ENCODE measurements at places on chromosomes 3 and 15. TPM values are rescaled to one million over a fixed set of nuclear protein-coding genes. Genes with fewer than 3 reads are reported as not detected.

The TKT gene
- total RNA-seq: 480 TPM

The MCF2L2 gene
- 1.7 TPM for total RNA-seq

GRCh38 chr3:59885101-59885500 lies 835.3 kb upstream of the CFAP20DC start:
- no peak for DNase-seq
- no peak overlapping the region for H3K4me3 ChIP-seq
- no peaks in the 10 kb centered on the region for H3K4me1 ChIP-seq
- H3K36me3 ChIP-seq: no peaks in the 10 kb centered on the region

DNA sequence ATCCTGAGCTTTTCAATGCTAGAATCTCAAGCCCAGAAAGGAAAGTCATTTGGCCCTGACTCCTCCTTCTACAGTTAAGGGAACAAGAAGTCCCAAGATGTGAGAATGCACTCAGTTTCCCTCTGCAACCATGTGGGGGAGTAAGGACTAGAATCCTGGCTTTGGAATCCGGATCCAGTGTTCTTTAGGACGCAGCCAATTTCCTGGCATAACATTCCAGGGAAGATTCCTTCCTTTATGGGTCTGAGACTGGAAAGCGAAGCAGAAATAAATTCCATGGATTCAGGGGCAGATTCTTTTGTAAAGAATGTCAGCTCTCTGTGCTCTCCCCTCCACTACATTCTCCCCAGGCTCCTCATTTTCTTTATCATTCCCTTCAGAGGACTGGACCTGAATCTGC lies 151.8 kb upstream of the SOX14 start:
- H3K27me3 ChIP-seq: no peaks in the 10 kb centered on the region
- no peaks in the 10 kb centered on the region for H3K4me1 ChIP-seq
- no peaks in the 10 kb centered on the region for H3K36me3 ChIP-seq
- H3K4me3 ChIP-seq: no peak overlapping the region

- DNase-seq: no peak
- H3K27me3 ChIP-seq: peaks cover 23% of the 10 kb centered on the region
- H3K36me3 ChIP-seq: no peaks in the 10 kb centered on the region
Measured at GRCh38 chr3:5063724-5064123, 58.4 kb upstream of the ARL8B start.

DNA sequence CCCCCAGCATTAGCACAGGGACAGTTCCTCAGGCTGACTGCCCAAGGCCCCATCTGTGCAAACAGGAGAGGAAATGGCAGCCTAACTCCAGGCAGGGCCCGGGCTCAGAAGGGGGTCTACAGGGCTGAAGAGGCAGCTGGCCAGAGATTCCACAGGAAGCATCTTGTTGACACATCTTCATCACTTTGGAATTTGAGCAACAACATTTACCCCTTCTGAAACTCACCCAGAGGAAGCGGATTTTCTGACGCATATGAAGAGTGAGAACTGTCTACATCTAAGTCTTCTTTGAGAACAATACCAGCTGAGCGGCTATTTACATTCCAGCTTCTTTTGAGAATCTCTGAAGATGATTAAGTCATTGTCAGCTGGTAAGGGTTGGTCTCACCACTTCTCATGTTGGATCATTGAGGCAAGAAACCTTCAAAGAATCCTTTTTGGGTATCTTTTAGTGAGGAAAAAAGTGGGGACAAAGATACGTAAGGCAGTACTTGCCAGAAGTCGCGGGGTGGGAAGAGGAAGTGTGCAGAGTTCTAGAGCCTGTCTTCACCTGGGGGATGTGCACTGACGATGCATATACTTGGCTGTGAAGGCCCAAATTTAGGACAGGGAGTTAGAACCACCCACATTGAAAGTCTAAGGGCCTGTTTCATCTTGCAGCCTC lies 25.4 kb upstream of the SRP14 start:
- no peaks in the 10 kb centered on the region for H3K36me3 ChIP-seq
- H3K27me3 ChIP-seq: no peaks in the 10 kb centered on the region
- H3K4me3 ChIP-seq: no peak overlapping the region
- H3K27ac ChIP-seq: peak overlapping the region; percentile 74
- DNase-seq: no peak
- H3K4me1 ChIP-seq: peaks cover 25% of the 10 kb centered on the region

DNA sequence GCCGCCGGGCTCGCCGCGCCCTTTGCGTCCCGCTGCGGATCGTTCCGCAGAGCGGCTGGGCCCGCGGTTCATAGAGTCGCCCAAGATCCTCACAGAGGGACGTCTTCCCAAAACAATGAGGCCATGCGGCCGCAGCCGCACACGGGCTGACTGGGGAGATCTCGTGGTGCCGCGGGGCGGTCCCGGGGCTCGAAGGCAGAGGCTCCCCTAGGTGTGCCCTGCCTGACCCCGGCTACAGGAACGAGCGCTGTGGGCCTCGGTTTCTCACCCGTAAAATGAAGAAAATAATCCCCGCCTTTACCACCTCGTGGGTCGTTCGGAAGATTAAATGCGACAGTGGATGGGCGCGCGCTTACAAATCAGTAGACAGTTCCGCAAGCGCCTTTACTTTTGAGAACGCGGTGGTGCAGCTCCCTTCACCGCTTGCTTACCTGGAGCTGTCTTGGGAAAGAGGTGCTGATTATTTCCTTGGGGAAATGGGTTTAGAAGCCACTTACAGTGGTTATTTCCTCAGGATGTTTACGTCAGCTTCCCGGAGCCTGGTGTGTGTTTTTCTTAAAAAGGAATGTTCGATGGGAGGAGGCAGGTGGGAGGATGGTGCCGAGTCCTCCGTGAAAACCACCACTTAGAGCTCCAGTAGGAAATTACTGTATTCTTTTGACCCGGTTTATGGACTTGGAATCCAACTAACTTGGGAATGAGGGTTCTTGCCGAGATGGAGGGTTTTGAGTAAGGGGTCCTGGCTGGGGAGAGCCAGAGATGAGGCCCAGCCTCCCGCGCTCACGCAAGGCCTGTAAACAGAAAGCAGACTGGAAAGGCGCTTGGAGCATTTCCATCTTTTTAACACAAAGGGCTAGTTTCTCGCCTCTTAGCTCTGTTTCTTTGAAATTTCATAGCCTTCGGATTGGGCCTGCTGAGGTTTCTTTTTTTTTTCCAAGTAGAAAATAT lies 1.9 kb upstream of the MEX3B start:
- H3K4me3 ChIP-seq: peak overlapping the region; percentile 77
- no peaks in the 10 kb centered on the region for H3K27me3 ChIP-seq

GRCh38 chr3:175869404-175869803 lies 1010.3 kb downstream of the NAALADL2 start:
- H3K36me3 ChIP-seq: peaks cover 2% of the 10 kb centered on the region
- no peak overlapping the region for H3K4me3 ChIP-seq
- no peak overlapping the region for H3K27ac ChIP-seq

DNA sequence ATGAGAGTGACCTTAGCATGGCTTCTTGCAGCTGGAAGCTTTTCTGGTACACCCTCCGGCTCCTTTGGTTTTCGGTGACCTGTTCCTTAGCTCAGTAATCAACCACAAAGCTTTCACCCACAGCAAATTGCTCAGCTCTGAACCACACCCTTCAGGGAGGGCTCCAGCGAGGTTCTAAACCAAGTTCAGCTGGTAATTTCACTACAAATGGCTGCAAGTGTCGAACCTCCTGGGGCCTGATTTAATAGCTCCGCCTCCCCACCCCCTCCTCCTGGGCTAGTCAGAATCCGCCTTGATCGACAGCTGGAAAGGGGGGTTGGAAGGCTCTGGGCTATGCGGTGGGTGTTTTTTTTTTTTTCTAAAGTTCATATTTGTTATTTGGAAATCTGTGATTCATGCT lies 150.9 kb upstream of the MCTP2 start:
- no peaks in the 10 kb centered on the region for H3K36me3 ChIP-seq
- peak; percentile 90 for DNase-seq
- H3K27ac ChIP-seq: peak overlapping the region; percentile 71
- H3K4me3 ChIP-seq: peak overlapping the region; percentile 36
- no peaks in the 10 kb centered on the region for H3K27me3 ChIP-seq

Measured in osteocyte (in vitro differentiated cells).